Panc1 (cell line): ENCODE measurements at places on chromosomes 12 and 14. TPM values are rescaled to one million over a fixed set of nuclear protein-coding genes. Genes with fewer than 3 reads are reported as not detected.

DNA sequence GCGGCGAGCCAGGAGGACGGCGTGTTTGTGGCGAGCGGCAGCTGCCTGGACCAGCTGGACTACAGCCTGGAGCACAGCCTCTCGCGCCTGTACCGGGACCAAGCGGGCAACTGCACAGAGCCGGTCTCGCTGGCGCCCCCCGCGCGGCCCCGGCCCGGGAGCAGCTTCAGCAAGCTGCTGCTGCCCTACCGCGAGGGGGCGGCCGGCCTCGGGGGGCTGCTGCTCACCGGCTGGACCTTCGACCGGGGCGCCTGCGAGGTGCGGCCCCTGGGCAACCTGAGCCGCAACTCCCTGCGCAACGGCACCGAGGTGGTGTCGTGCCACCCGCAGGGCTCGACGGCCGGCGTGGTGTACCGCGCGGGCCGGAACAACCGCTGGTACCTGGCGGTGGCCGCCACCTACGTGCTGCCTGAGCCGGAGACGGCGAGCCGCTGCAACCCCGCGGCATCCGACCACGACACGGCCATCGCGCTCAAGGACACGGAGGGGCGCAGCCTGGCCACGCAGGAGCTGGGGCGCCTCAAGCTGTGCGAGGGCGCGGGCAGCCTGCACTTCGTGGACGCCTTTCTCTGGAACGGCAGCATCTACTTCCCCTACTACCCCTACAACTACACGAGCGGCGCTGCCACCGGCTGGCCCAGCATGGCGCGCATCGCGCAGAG lies 873 bp downstream of the PLXNC1 start:
- no peak for DNase-seq

Gene CLEC2A
- not detected for total RNA-seq

DNA sequence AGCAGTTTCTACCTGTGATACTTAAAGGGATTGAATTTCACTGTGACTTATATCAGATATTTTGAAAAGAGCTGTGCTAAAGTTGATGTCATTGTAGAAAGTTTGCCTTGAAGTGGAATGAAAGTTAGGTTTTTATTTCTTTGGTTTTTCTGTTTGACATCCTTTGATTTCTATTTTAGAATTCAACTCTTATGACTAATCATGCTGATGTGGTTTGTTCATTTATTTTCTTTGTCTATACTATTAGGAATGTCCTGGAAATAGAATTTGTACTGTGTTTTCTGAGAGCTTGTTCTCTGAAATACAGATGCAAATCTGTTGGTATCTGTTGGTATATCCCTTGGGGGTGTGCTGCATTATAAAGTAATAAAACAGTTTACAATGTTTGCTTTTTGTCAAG lies 3.3 kb downstream of the CNOT2 start:
- DNase-seq: no peak

DNA sequence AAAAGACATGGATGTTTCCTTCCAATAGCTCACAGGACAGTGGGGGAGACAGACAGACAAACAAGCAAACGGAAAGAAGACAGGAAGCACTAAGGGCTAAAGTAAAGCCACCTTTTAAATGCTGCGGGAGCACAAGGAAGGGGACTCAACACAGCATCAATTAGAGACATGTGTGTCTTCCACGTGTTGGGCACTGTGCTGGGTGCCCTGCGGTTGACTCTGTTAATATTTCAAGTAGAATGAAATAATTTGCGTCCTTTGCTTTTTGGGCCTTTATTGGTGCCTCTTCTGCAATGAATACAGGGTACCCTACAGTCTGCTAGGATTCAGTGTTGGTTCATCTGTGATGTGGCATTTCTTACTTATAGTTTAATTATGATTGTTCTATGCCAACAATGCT lies 90.9 kb upstream of the CPM start:
- no peak for DNase-seq

DNA sequence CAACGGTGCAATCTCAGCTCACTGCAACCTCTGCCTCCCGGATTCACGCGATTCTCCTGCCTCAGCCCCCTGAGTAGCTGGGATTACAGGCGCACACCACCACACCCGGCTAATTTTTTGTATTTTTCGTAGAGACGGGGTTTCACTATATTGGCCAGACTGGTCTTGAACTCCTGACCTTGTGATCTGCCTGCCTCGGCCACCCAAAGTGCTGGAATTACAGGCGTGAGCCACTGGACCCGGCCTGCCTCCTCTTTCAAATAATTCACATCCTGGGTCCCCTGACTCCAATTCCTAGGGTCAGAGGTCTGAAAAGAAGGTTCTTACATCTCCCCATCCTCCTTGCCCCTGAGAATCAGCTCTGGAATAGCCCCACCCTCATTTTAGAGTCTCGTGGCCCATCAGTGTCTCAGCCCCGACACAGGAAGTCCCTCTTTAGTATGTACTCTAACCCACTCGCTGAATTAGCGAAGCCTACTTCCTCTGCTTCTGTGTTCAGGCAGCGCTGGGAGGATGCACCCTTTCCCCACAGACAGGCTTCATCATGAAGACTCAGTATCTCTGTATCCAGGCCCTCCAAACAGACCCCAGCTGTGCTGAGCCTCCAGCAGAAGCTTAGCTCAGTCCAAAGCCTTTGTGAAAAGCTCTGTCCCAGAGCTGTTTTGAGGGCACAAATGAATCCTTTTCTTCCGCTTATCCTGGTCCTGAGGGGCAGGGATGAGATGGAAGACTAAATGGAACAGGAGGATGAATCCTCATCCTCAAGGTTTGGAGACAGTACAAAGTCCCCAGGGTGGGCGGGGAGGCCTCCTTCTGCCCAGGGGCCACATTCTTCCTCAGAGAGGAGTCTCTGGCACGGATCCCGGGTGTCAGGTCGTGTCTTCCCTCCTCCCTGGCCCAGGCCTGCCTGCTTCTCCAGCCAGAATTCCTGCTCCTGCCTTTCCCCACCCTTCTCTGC lies 3.5 kb downstream of the LPAR5 start:
- DNase-seq: no peak

Gene MGAT4C
- total RNA-seq: not detected
